ENCODE measurements at places on chromosomes 7 and 10.

GRCh38 chr7:157488966-157489365, 152.2 kb downstream of the DNAJB6 start:
- DNase-seq = no peak

- no peak for DNase-seq
These were observed 591.6 kb downstream of the REEP3 start for GRCh38 chr10:64112701-64113355.

DNA sequence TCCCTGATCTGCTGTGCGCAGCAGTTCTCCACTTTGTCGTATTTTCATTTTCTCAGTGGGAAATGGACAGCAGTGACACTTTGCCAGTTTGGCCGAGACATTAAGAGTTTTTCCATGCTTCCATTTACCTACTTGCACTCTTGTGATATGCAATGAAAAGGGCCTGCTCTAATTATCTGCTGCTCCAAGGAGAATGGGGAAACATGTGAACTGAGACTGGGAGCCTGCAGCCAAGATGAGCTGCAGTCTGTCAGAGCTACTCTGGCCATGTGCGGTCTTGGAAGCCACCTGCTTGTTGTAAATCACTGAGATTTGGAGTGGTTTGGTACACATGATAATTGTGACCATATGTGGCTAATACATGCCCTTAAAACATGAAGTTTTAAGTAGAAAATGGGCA, 586.6 kb upstream of the POT1 start:
- no peak for DNase-seq

- no peak for DNase-seq
These were observed 9.4 kb upstream of the ZC3HAV1 start for GRCh38 chr7:139118805-139119485.

DNA sequence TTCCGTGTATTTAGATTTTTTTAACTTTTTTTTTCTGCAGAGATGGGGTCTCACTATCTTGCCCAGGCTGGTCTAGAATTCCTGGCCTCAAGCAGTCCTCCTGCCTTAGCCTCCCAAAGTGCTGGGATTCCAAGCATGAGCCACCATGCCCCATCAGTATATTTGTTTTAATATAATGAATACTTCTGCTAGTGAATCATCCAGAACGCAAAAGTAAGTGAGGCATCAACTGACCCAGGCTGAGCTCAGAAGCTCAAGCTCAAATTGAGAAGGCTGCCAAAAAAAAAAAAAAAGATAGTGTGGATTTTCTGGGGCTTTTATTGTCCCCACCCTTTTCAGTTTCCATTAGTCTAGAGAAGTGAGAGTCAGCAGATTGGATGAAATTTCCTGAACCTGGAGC, 39.0 kb upstream of the TECTB start:
- DNase-seq = no peak

- no peak for DNase-seq
These were observed 80.2 kb downstream of the HTR7 start for GRCh38 chr10:90777621-90778020.

- no peak for DNase-seq
These were observed 18.5 kb downstream of the SLC13A4 start for GRCh38 chr7:135709508-135709907.

- no peak for DNase-seq
These were observed 22.0 kb upstream of the CTTNBP2 start for GRCh38 chr7:117895276-117895675.

DNA sequence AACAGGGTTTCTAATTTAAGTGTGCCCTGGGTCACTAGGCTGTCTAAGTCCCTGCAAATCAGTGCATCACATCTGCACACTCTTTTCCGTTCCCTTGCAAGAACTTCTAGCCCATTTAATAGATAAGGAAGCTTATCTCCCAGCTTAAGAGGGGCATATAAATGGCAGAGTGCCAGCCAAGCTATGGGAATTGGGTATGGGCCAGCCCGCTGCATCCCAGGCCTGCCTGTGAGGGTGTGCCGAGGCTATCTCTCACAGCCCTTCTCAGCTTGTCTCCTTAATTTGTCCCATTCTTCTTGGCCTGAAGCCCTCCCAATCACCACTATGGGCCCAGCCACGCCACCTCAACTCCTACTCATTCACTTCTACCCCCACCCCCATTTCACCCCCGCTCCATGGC, 14.7 kb downstream of the AQP1 start:
- no peak for DNase-seq

GRCh38 chr7:2646680-2647571, 15.1 kb downstream of the TTYH3 start:
- DNase-seq = no peak

DNA sequence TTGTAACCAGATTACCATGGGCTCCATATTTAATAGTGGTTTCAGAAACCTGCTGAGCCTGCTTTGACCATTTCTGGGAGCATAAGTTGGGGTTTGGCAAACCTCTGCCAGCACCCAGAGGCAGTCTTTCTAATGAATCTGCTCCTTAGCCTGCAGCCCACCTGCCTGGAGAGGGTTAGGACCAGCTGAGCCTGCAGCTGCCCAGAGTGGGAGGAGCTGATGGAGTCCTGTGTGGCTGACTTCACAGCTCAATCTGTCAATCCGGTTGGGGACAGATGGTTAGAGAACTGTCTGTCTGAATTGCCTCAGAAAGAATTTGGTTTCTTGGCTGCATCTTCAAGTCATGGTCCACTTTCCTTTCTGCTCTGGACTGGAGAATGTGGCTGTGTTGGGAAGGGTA, 444.6 kb downstream of the NRG3 start:
- no peak for DNase-seq

- no peak for DNase-seq
These were observed 16.9 kb upstream of the ENTPD1 start for GRCh38 chr10:95739056-95739455.

GRCh38 chr7:105621176-105621575, 39.9 kb upstream of the EFCAB10 start:
- DNase-seq = no peak

DNA sequence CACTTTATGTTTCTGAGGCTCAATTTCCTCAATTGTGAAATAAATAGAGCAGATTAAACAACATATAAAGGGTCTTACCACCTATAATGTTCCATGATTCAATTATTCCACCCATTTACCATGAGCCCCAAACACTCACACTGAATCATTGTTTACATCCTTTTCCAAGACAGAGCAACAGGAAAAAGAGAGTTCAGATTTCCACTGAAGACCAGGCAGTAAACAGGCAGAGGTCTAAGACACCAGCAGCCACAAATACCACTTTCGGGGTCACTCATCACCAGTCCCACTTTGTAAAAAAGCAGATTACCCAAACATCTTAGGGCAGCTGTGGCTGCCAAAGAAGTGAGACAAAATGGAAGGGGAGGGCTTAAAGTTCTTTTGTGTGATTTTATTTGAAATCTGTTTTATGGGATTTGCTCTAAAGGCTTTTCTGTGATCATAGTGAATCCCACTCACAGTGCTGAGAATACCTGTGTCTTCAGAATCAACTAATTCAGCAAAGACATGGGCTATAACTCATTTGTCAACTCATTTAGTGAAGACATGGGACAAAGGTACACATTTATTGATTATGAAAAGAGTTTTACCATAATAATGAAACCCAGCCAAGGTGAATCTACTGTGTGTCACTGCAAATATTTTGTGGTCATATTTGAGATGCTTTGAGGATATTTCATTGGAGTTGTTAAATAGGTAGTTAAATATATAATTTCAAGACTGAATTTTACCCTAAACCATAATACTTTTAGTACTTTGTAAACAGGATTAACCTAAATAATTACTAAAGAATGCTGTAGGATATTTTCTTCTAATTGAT, 24.8 kb upstream of the DLD start:
- no peak for DNase-seq

GRCh38 chr7:19869979-19870378, 96.6 kb upstream of the TMEM196 start:
- DNase-seq = no peak

DNA sequence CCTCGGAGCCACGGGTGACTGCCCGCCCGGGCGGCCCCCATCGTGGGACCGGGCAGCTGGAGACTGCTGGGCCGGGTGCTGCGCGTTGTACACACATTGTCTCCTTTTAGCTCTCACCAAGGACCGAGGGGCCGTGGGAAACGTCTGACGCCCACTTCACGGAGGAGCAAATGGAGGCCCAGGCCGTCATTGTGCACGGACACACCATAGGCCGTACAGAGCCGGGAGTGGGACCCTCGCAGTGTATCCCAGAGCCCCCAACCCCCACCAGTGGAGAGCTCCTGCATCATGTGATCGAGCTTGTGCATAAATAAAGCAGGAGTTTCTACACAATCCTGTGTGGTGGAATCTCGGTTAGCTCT, 722 bp downstream of the DENND10 start:
- peak; percentile 24 for DNase-seq

GRCh38 chr7:20744954-20745446, 41.7 kb downstream of the SP8 start:
- peak; percentile 18 for DNase-seq

- no peak for DNase-seq
These were observed 225.0 kb downstream of the SDHAF3 start for GRCh38 chr7:97342512-97342911.

DNA sequence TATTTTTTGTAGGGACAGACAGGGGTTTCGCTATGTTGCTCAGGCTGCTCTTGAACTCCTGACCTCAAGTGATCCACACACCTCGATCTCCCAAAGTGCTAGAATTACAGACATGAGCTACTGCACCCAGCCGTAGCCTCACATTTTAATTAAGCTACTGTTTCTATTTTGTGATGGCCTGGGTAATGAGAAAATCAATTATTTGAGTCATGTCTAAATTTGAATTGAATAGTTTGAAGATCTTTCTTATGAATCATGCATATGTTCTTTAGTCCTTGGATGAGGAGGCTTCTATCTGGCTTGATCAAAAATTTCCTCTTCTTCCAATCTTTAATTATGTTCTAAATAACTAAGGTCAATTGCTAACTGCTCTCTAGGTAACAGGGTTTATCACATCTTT, 175.0 kb downstream of the REEP3 start:
- DNase-seq = no peak

DNA sequence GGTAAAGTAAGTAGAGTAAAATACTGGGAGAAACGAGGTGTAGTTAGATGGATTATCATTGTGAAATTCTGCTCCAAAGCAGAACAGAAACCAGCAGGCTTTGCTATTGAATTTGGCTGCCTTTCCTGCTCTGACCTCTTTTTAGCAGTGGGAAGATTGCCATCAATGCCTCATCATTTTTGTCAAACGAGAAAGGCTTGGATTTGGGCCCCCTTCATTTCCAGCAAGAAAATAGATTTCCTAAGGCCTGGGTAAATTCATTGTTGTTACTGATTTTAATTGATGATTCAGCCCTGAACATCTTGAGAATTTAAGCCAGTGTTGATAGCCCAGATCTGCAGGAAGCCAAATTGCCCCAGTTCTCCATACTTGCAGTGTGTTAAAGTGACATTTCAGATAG, 35.2 kb upstream of the ASAH2 start:
- DNase-seq = no peak

- no peak for DNase-seq
These were observed 608.9 kb downstream of the CNTNAP2 start for GRCh38 chr7:146725520-146725919.

- no peak for DNase-seq
These were observed 4.5 kb upstream of the GRID1 start for GRCh38 chr10:86371116-86371515.

DNA sequence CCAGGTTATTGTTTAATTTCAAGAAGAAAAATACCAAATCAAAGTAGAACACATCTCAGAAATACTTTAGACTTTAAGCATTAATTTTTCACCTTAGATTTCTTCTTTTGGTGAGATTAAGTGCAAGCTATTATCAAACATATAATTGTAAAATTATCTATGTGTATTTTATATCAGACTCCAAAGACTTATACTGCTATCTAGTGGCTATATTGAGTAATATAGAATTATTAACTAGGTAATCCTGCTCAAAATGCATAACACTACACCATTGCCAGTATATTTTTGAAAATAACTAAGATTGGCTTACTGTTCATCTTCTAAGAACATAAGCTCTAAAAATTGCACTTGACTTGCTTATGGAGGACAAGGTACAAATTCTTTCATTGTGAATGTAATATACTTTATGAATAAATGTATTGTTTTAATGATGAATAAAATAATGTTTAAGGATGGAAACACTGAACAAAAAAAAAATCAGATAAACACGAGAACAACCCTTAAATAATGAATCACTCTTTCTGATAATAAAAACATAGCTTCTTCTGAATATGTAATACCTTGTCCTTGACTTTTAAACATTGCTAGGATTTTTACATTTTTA, 86.7 kb upstream of the GNAI1 start:
- DNase-seq = no peak

DNA sequence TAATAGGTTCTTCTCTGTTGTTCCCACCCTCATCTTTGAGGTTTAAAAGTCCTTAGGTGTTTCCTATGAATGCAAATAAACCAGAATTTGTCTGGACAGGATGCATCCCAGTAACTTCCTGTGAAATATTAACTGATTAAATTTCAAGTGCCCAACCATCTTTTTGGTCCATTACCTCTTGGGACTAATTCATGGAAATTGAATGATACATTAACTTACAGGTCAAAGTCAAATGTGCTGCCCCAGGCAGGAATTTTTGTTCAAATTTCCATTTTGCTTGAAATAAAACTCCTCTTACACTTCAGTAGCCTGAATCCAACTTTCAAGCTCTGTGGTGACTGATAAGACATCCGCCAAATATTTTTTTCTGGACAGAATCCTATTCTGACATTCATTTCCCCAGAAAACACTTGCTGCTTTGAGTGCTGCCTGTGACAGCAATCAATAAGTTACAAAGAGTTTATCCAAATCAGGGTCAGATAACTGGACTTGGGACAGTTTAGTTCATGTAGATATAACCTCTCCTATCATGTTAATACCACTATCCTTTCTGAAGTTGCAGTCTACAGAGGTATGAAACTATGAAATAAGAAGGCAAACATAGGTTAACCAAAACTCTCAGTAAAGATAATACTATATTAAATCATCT, 383.5 kb downstream of the POM121L12 start:
- DNase-seq = peak; percentile 13

- DNase-seq = peak; percentile 54
These were observed 110.1 kb downstream of the PLCE1 start for GRCh38 chr10:94103801-94104221.

- no peak for DNase-seq
These were observed 21.3 kb downstream of the PTPN12 start for GRCh38 chr7:77558284-77558967.

DNA sequence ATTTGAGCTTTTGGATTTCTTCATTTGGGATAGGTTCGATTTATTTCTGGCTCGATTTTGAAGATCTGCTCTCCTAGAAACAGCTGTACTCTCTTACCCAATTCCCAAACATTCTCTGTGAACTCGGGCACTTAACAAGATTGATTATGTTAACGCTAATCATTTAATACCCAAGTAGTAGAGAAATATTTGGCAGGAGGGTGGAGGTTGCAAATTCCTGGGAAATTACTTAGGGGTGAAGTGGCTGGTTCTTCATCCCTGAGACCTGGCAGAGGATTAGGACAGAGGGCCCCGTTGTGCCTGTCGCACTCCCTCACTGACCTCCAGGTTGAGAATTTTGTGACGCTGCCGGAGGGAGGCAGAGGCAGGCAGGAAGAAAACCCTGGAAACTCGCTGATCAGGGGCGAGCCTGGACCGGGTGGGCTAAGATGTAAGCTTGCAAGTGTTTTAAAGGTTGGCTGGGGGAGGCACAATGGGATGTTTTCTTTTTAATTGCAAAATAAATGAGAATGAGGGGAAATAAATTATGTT, 182.6 kb downstream of the TCF7L2 start:
- no peak for DNase-seq

- peak; percentile 79 for DNase-seq
These were observed 33.3 kb upstream of the EBLN1 start for GRCh38 chr10:22250897-22251660.

GRCh38 chr10:111430070-111430469, 353.2 kb downstream of the ADRA2A start:
- no peak for DNase-seq
